ENCODE measurements at places on chromosomes 12 and 14. TPM values are rescaled to one million over a fixed set of nuclear protein-coding genes. Genes with fewer than 3 reads are reported as not detected.

NGB gene
- total RNA-seq: not detected

KRT2 gene
- not detected for total RNA-seq

SRP54 gene
- 62.6 TPM for total RNA-seq

LYZ gene
- 2.2 TPM for total RNA-seq

WNT1 gene
- not detected for total RNA-seq

NTN4 gene
- total RNA-seq: 57.2 TPM

OLR1 gene
- total RNA-seq: 1.1 TPM

METTL3 gene
- 48.2 TPM for total RNA-seq

RNASE3 gene
- not detected for total RNA-seq

RNASE8 gene
- total RNA-seq: not detected

PMCH gene
- not detected for total RNA-seq

C12orf60 gene
- 0.95 TPM for total RNA-seq

GALNT6 gene
- total RNA-seq: 4.0 TPM

IFNG gene
- not detected for total RNA-seq

RASAL1 gene
- 0.55 TPM for total RNA-seq

JPH4 gene
- not detected for total RNA-seq

SSTR1 gene
- total RNA-seq: not detected

CLEC6A gene
- not detected for total RNA-seq

ZBTB1 gene
- total RNA-seq: 14.1 TPM

KSR2 gene
- 0.60 TPM for total RNA-seq

PRB2 gene
- not detected for total RNA-seq

ZFHX2 gene
- 1.2 TPM for total RNA-seq

DEGS2 gene
- total RNA-seq: 1.6 TPM

SRSF5 gene
- total RNA-seq: 331 TPM

ESR2 gene
- 0.03 TPM for total RNA-seq

PLEK2 gene
- 28.3 TPM for total RNA-seq

AICDA gene
- total RNA-seq: not detected

PTHLH gene
- 34.4 TPM for total RNA-seq

KRT71 gene
- not detected for total RNA-seq

LHX5 gene
- total RNA-seq: not detected

SIX6 gene
- total RNA-seq: not detected

PTPRB gene
- total RNA-seq: 0.93 TPM

KLHL33 gene
- total RNA-seq: not detected

IFI27L2 gene
- total RNA-seq: 58.2 TPM

NR2C1 gene
- 31.0 TPM for total RNA-seq

KRT78 gene
- total RNA-seq: not detected

RHEBL1 gene
- total RNA-seq: 4.9 TPM

BIN2 gene
- 0.13 TPM for total RNA-seq

OTUB2 gene
- total RNA-seq: 4.4 TPM

IAPP gene
- total RNA-seq: not detected

Measured in A549 treated with RU486 at 1 μM for 4 hours (cell line).